ENCODE measurements at places on chromosomes 6 and 20. TPM values are rescaled to one million over a fixed set of nuclear protein-coding genes. Genes with fewer than 3 reads are reported as not detected.
A peak's percentile ranks its signal among the peaks of the same experiment; 100 is the strongest.

GRCh38 chr6:117585647-117586046, 16.7 kb downstream of the GOPC start:
- no peak for DNase-seq

DNA sequence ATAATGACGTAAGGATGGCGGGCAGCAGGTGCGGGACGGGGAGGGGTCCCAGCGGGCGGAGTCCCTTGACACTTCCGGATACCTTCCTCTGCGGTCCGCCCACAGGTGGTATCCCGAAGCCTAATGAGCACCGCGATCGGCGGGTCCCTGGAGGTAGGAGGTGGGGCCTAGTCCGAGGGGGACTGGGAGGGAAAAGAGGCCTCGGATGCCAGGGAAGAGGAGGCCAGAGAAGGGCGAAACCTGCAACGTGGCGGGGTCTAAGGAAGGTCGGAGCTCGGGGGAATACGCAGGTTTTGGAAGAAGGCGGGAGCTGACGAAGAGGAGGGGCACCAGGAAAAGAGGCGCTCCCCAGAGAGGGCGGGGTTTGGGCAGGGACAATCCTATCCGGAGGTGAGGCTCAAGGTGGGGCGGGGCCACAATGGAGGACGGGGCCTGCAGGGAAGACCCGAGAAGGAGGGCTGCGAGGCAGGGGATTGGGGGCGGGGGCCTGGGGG, 3.7 kb downstream of the PRSS16 start:
- peak; percentile 64 for DNase-seq

The IDH3B gene
- total RNA-seq: 111 TPM

The ZSCAN23 gene
- 0.50 TPM for total RNA-seq

- no peak for DNase-seq
Measured at GRCh38 chr6:163356324-163356723, 58.2 kb upstream of the QKI start.

The SLC22A16 gene
- total RNA-seq: not detected

DNA sequence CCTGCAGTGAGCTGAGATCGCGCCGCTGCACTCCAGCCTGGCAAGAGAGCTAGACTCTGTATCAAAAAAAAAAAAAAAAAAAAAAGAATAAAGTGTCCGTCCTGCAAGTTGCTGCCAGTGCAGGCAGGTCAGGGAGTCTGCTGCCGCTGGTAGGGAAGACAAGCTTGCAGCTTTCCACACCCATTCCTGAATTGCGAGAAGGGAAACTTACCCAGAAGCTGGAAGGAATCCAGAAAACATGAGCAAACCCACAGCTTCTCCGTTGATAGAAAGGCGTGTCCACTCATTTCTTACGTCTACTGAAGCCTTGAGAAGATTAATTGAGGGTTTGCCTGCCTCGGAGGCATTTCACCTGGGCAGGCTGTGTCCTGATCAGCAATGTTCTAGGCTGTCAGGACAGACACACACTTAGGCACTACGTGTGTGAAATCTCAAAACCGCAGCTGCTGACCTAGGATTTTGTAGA, 61.6 kb upstream of the DSP start:
- DNase-seq: no peak

The SLC22A1 gene
- 1.2 TPM for total RNA-seq

GRCh38 chr20:50196248-50196647, 5.6 kb downstream of the CEBPB start:
- no peak for DNase-seq

The MRS2 gene
- total RNA-seq: 30.5 TPM

DNA sequence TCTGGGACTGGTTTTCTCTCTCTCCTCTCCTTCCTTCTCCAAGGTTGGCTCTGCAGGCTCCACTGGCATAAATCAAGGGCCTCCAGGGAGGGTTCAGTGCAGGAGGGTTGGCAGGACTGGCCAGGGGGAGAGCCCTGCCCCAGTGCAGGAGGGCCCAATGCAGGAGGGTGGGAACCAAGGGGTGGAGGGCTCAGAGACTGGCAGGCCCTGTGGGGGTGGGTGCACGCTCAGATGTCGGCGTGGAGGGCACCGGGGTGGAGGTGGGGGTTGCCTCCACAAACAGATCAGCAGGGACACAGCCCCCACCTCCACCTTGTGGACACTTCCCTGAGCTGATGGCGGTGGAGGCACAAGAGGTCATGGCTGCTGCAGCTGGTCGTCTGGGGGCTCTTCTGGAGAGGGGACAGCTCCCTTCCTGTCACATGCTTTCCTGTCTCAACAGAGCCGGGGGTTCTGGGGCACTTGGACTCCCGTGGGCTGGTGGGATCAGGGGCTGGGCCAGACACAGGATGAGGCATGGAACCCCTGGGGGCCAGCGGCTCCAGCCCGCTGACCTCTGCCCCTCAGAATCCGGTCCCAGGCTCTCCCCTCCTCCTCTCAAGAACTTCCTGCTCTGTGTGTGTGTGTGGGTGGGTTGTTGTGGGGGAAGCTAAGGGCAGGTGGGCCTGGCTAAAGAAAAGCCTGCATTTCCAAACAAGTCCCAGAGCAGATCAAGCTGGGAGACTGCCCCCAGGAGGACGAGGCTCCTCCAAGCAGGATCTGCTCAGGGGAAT, 2.7 kb upstream of the ABHD16B start:
- DNase-seq: no peak

- DNase-seq: no peak
Measured at GRCh38 chr6:35562060-35562459, 49.4 kb upstream of the TULP1 start.

- no peak for DNase-seq
Measured at GRCh38 chr20:47493963-47494293, 7.8 kb upstream of the NCOA3 start.

- no peak for DNase-seq
Measured at GRCh38 chr6:29809249-29809648, 18.4 kb upstream of the HLA-G start.

- DNase-seq: peak; percentile 52
Measured at GRCh38 chr6:160069050-160069454, 52.6 kb upstream of the SLC22A1 start.
